A172 (cell line): ENCODE measurements at places on chromosomes 7 and 10.

DNA sequence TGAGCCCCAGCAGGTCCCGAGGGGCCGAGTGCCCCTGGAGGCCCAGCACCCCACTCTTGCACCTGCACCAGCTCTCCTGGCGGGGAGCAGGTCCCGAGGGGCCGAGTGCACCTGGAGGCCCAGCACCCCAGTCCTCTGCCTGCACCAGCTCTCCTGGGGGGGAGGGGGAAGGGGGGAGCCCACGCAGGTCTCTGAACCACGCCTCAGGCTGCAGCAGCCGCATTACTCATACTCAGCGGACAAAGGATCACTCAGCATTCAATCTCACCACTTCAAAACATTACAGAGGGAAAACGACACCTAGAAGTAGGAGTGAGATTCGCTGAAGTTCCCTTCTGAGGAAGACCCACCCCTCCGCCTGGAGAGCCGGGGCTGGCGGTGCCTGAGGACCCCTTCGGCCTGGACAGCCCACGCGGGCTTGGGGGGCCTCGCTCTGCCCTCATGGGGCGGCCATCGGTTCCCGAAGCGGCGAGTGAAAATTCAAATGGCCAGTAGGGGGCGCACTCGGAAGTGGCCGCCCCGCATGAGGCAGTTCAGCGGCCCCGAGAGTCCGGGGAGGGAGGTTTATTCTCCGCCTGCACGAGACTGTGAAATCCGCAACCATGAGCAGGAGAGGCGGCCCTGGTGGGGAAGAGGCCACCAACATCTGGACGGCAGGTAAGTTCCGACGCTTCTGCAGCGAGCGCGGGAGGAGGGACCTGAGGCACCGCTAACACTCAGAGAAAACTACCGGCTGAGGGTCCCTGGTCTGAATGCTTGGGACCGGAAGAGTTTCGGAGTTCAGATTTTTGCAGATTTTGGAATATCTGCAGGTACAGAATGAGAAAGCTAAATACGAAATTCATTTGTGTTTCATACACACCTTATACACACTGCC, 1.1 kb upstream of the GPER1 start:
- DNase-seq, result peak; percentile 74

- DNase-seq, result no peak
Observed at GRCh38 chr7:135616136-135616535, 46.2 kb upstream of the STMP1 start.

DNA sequence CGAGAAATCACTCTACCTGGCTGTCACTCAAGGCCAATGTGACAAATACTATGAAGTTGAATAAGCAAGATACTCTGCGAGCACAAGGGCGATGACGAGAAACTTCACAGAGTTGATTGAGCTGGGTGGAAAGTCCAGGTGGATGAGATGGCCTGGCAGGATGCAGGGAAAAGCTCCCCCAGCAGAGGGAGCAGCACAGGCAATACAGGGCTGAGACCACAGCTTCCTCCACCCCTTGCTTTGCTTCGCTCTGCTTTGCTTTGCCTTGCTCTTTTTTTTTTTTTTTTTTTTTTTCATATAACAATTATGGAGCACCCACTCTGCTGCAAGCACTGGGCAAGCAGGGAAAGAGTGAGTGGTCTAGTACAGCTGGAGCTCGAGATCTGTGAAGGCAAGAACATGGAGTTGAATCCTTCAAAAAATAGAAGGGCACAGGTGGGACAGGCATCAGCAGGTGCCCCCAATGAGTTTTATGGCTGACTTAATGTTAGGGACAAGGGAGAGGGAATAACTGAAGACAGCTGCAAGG, 88.3 kb downstream of the CABCOCO1 start:
- peak; percentile 86 for DNase-seq

DNA sequence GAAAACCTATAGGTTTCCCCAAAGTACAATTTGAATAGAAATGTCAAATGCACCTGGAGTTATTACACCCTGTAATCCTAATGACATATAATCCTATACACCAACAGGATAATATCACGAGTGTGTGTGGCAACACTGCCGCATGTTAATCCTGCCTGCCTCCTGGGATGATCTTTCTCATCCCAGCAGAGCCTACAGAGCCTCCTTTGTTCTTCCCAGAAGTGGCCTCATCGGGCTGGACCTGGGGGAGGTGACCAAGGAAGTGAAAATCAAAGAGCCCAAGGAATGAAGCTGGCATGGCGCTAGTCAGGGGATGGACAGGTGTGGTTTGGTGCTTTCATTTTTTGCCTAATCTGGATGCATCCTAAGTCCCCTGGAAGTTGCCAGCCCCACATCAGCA, 29.5 kb upstream of the LEP start:
- DNase-seq, result no peak

GRCh38 chr10:63005246-63005645, 127.9 kb upstream of the NRBF2 start:
- DNase-seq, result peak; percentile 7

DNA sequence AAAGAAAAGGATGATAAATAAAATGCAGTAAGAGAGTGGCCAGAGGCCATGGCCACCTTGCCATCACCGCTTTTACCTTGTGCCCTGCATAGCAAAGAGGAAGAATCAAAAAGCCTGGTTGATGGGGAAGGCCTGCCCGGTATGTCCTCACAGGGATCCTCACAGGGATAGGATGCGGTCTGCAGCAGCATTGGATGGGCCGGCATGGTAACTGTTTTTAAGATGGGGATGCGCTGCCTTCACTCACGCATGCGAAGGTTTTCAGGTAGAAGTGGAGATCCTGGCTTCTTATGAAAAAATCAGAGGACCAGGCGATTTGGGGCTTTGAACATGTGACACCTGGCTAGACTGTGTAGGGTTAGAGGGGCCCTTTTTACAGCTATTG, 12.5 kb downstream of the PNLIPRP2 start:
- DNase-seq, result no peak

DNA sequence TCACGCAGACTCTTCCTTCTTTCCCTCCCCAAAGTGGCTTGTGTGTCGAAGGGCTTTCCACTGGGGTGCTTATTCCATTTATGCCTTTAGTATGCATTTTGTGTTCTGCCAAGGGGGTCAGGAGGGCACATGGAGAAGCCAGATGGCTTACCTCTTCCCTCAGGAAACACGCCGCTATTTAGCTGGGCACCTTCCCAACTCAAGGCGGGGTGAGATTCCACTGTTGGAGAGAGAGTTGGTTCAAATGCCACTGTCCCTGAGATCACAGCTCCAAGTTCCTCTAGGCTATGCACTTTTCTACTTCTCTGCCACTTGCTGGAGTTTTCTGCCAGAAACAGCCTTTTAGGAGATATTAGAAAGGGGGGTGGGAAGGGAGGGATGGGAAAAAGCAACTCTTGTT, 1091.8 kb downstream of the LRMDA start:
- no peak for DNase-seq

DNA sequence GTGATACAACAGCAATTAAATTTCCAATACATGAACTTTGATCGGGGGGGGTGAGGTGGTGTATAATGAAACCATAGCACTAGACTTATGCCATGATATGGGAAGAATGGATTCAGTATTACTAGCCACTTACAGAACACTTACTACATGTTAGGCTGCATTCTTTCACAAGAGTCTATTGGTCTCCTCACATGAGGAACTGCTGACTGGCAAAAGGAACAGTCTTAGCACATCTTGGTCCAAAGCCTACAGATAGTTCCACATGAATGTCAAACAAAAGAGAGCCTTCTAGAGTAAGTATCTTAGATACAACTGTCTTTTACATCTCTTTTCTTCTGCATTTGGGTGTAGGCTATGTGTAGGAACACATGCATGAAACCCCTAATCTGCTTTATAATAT, 115.9 kb upstream of the DNAJB12 start:
- DNase-seq, result no peak

DNA sequence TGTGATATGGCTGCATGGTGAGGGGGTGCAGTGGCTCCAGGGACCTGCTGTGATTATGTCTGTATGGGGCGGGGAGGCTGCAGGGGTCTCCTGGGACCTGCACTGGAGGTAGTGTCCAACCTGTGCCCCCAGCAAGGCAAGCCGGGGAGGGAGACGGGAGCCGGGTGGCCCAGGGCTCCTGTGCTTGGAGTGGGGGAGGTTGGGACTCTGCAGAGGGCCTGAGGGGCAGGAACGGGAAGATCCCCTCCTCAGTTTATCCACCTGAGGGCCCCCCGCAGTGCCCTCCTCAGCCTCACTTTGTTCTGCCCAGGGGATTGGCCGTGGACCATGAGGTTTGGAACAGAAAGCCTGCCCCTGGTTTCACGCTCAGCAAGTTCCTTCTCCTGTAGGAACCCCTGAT, 22.8 kb upstream of the PWWP2B start:
- DNase-seq, result no peak

GRCh38 chr10:69504576-69505250, 53.4 kb downstream of the TSPAN15 start:
- no peak for DNase-seq

DNA sequence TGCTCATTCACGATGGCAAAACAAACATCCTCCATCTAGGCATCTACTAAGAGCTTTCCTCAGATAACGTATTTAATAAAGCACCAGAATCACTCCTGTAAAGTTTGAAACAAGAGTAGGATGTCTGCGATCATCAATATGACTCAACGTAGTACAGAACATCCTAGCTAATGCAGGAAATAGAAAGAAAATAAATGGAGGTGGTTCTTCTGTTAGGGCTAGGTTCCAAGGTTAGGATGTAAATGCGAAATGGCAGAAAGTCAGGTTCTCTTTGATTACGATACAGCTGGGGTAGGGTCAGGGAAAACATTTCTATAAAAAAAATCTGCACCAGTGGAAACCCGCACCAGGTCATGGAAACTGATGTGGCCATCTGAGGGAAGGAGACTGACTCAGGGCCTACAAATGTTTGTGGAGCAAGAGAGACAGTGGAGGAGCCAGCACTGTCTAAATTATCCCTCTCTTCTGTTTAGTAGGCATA, 29.1 kb downstream of the CCDC6 start:
- no peak for DNase-seq

DNA sequence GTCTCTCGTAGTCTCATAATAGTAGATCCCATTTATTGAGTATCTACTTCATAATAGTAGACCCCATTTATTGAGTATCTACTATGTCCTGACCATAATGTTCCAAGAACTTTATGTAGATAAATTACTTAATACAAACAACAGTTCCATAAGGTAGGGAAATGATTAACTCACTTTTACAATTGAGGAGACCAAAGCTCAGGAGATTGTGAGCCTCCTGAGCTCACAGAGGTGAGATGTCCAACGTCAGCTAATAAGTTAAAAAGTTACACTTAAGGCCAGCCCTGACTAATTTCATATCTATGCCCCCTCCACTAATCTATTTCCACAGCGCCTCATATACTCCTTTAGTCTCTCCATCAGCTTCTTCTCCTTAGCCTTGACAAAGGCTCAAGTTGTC, 17.5 kb upstream of the GGCT start:
- no peak for DNase-seq

DNA sequence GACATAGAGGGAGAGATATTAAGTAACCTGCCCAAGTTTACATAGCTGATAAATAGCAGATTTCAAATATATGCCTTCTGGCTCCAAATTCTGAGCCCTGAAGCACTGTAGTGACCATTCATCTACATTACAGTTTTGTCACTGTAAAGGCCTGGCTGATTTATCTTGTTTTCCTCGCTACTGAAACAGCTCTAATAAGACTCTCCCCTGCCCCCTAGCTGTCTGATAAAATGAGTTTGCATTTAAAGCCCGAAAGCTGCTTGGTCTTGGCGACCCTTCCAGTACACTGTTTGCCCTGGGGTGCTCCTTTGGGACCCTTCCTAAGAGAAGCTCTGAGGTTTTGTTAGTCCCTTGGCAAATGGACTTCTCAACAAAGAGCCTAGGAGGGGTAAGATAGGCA, 59.7 kb upstream of the RAB11FIP2 start:
- DNase-seq, result peak; percentile 2

DNA sequence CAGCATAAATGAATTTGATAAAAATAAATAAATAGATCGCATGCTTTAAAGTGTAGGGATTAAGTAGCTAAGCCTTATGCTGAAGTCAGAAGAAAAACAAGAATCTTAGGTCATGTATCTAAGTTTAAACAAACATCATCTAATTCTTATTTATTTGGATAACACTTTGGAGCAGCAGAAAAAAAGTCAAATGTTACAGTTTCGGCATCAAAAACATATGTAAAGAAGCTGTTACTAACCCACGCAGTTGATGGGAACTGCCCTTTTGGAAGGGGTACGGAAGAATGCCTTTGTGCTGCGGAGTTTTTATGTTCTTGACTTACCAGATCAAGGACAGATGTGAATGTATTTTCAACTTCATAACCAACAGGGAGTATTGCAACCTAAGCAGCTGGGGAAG, 37.3 kb upstream of the HABP2 start:
- DNase-seq, result no peak

DNA sequence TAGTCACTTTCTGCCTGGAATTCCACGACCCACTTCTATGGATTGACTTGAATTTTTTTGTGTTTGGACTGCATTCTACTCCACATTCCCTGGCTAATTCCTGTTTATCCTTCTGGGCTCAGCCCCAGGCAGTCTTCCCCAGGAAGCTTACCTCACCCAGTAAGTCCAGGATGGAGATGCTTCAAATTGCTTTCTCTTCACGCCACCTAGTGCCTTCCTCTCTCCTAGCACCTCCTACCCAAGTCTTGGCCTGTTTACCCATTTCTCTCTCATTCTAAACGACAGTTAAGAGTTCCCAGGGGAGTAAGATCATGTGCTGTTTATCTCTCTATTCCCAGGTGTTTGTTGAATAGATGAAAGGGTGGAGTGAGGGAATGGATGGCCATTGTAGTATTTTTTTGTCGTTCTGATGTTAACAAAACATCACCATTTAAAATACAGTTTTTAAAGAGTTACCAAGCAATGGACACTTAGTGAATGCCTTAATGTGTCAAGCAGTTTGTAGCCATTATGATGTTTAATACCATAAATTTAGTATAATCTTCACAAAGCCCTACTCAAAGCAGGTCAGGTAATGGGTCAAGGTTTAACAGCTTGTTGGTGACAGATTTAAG, 45.5 kb upstream of the TARP start:
- peak; percentile 92 for DNase-seq

- DNase-seq, result no peak
Observed at GRCh38 chr7:99305473-99306260, 20.0 kb upstream of the ARPC1A start.

DNA sequence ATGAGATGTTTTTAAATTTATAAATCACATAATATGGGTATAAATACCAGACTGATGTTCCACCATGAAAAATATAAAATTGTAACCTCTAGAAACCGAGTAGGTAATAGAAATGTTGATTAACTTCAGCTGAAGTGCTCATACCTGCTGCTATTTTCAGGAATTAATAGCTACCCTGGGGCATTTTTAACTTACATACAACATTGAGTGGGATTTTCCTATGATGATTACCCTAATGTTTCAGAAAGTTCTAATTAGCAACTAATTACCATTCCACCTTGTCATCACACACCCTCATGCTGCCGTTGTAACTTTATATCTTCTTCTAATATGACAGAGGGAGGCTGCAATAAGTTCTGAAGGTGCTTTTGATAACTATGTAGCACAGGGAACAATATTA, 53.5 kb upstream of the ARHGAP12 start:
- no peak for DNase-seq

GRCh38 chr10:60535427-60535826, 145.8 kb upstream of the ANK3 start:
- DNase-seq, result no peak

DNA sequence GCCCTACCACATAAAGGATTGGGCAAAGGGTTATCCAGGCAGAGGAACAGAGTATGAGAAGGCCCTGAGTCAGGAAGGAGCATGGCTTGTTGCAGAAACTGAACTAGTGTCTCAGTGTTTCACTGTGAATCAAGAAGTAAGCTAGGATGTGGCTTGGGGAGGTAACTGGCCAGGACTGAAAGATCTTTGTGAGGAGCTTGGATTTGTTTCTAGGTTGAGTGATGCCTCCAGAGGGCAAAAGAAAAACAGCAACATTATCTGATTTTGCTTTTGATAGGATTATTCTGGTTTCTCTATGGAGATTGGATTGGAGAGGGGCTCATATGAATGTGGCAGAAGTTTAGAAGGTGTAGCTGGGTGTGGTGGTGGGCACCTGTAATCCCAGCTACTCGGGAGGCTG, 137.9 kb upstream of the HDAC9 start:
- peak; percentile 47 for DNase-seq
